Memory B cell (primary cell): ENCODE measurements at places on chromosomes 12 and 14.

DNA sequence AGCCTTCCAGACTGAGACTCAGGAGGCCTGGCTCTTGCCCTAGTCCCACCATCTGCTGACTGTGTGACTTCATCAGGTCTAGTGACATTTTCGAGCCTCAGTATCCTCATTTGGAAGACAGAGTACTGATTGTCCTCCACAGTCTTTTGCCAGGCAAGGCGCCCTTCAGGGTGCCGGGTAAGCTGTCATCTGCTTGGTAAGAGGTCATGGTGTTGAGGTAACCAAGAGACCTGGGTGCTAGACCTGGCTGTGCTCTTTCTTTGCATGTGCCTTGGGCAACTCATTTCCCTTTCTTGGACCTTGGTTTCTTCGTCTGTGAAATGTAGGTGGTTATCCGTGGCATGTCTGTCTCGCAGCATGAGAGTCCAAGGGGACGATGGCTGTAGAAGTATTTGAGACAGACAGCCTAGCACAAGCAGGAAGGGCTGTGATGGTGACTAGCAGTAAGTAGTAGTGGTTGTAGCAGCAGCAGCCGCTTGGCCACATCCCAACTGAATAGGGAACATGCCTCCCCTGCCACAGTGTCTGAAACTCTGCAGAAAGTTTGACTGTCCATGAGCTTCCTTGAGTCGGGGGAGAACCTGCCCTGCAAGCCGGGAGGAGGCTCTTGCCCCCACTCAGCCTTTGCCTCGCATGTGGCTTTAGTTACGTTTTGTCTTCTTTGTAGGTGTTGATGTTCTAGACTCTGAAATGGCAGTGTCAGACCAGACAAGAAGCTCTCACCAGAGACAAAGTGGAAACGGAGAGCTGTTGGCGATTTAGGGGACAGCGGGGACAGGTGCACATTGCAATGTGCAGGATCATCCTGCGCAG is 40.3 kb downstream of the EVL start:
- no peak for DNase-seq

- DNase-seq, result no peak
Observed at GRCh38 chr12:128571906-128572810, 251.6 kb downstream of the SLC15A4 start.

GRCh38 chr12:13436182-13436581 is 239.7 kb downstream of the EMP1 start:
- no peak for DNase-seq

DNA sequence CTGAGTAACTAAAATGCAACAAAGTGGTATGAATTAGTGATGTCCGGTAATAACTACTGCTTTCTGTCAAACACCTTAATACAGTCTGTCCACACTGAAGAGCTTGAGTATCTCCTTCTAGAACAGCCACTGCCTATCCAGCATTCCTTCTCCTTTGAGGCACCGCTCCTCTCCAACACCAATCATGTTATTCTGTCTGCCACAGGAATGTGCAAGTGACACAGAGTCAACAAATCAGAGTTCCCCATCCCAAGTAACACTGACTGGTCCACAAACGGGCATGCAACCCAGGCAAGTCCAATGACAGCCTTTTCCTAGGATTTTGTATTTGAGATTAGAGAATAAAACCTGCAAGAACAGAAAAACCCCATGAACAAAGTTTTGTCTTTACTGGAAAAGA is 3.8 kb downstream of the GXYLT1 start:
- DNase-seq, result no peak

DNA sequence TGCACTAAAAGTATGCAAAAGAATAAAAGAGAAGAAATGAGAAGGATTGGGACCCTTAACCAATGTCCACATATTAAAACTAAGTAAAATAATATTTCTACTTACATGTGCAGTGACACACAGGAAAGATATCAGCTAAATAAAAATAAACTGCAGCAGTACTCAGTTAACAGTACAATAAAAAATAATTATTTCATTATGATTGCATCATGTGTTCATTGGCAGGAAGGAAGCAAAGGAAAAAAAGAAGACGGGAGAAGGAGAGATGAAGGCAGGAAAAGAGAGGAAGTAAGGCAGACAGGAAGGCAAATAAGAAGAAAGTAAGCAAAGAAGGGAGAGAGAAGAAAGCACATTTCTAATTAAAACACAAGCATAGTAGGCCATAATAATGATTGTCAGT is 33.0 kb downstream of the RASSF9 start:
- DNase-seq, result no peak

DNA sequence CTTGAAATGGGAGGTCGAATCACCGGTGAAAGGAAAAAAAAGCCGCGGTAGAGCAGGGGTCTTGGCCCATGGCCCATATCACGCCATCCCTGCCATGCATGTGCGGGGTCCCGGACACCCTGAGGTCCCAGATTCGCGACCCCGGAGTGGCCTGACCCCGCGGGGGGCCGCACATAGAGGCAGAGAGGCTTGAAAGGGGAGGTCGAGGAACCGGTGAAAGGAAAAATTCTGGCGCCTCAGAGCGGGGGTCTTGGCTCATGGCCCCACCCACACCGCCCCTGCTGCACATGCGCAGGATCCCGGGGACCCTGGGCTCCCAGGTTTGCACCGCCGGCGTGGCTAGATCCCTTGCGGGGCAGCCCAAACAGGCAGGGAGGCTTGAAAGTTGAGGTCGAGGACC is 319.8 kb downstream of the ALG10 start:
- no peak for DNase-seq

DNA sequence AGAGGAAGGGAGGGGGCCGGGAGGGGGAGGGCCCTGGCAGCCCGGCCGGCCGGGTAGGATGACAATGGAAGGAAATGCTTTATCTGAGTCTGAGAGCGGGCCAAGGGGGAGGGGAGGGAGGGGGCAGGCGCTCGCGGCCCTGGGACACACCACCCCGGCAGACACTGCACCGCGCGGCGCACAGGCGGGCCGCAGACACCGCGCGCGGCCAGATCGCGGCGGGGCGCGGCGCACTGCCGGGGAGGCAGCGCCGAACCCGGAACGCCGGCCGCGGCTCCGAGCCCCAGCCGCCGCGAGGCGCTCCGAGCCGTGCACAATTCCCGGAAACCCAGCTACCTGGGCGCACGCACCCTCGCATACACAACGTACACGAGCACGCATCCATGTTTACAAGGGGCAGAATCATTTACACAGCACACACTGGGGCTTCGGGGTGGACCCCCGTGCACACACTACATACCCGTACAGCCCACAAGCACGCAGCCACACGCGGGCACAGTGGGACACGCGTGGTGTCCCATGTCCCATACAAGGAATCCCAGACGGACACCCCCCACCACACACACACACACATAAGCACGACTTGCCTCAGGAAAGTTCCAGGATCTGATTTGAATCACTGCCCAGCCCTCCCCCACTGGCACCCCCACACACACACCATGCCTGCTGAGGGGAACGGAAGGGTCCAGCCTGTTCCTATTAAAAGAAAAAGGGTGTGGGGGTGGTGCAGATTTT is at the start of gene HDAC7:
Gene HDAC7 (minus strand): TSS at position 8 of the 735 bp plus-strand sequence. CDS start 118 bp downstream, outside the sequence.
- no peak for DNase-seq
